NCI-H187 treated with DMSO at 0.1 percent for 48 hours (cell line): ENCODE measurements at places on chromosomes 6 and 20.

DNA sequence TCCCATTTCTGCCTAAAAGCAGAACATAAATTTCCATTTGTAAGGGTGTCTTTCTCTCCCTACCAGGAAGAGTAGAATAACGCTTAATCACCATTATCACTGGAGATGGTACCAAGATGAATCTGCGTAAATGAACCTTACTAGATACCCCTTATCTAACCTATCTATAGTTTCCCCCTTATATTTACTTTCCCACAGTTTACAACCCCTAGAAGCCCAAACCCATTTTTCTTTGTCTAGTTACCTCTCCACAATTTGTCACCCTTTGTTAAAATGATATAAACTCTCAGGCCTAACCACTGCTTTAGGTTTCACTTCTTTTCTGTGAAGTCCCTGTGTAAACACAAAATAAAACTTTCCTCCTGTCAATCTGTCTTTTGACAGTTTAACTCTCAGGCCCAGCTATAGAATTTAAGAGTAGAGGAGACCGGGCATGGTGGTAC, 45.5 kb downstream of the PCNA start:
- no peak for DNase-seq

GRCh38 chr20:53829724-53830521, 236.3 kb upstream of the ZNF217 start:
- DNase-seq, result no peak

GRCh38 chr20:64104667-64105451, 2.5 kb downstream of the NPBWR2 start:
- no peak for DNase-seq

GRCh38 chr6:56368491-56368890, 121.1 kb upstream of the COL21A1 start:
- DNase-seq, result no peak

GRCh38 chr6:169969372-169970099, 218.1 kb downstream of the ERMARD start:
- no peak for DNase-seq

- no peak for DNase-seq
These were observed 24.6 kb downstream of the KDM1B start for GRCh38 chr6:18179770-18180356.

DNA sequence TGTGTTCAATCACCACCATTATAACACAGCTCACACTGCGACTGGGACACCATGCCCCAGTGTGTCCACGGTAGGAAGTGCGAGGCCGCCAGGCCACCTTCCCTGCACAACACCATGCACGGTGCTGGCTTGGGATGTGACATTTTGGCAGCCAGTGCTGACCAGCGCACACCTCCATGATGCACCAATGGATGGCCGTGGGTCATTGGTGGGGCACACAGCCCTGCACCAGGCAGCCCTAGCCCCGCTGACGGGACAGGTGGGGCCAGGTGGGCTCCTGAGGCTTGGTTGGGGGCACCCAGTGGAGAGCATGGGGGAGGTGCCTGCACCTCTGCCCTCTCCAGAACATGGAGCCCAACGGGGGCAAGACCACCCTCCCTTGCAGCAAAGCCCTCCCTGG, 18.2 kb upstream of the FRMD1 start:
- DNase-seq, result no peak

- DNase-seq, result no peak
These were observed 52.3 kb upstream of the IFNGR1 start for GRCh38 chr6:137271245-137272183.

- DNase-seq, result peak; percentile 8
These were observed 4.2 kb upstream of the BMP6 start for GRCh38 chr6:7721649-7722048.

- DNase-seq, result no peak
These were observed 126.5 kb upstream of the MAN1A1 start for GRCh38 chr6:119476024-119476423.

DNA sequence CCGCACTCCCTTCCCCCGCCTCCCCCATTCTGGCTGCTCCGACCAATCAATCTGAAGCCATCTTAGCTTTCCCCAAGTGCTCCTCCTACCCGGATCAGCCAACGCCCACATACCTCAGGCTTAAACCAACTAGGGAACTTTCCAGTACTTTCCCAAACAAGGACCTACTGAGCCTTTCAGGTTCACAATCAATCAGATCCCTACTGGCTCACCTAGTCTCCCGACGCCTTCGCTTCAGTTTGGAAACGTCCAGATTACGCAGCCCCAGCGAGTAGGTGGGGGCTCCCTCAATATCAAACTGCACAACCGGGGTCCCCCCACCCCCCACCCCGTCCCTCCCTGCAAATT, 432 bp downstream of the HSPA1L start:
- DNase-seq, result peak; percentile 90

- DNase-seq, result no peak
These were observed 138.3 kb upstream of the SNX9 start for GRCh38 chr6:157684620-157685299.

DNA sequence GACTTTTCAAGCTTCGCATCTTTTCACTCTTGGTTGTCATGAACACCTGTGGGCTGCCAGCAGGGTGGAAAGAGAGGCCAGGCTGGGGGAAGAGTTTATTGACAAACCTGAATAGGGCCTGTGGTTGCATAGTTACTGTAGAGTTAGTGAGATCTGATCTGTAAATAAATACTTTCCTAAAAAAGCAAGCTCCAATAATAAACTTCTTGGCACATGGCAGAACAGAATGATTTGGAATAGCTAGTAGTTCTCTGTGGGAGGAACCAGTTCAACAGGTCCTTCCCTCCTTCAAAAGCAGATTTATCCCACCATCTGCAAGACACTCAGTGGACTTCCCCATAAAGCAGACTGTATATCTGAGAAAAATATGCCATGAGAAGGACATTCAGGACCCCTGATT, 445.0 kb downstream of the HACE1 start:
- no peak for DNase-seq

DNA sequence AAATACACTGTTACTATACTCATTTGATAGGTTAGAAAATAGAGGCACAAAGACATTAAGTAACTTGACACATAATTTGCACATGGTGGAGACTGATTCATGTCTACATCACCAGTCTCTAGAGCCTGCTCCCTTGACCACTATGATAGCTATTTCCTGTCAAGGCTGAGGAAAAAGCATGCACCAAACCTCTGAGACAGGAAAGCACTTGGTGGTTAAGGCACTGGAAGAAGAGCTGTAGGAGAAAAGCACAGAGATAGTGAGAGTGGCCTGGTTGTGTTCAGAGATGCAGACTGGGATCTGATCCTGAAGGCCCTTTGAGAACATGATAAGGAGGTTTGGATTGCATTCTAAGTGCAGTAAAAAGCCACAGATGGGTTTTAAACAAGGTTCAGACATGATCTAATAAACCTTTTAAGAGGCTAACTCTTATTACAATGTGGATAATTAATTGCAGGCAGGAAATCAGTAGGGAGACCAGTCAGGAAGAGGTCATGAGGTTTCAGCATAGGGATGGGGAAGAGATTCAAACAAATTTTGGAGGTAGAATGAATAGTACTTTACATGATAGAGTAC, 168.9 kb downstream of the PHF3 start:
- no peak for DNase-seq

- DNase-seq, result no peak
These were observed 117.4 kb downstream of the ZFAND3 start for GRCh38 chr6:37936906-37937305.

- no peak for DNase-seq
These were observed 1.6 kb downstream of the TRIM27 start for GRCh38 chr6:28922004-28922820.

DNA sequence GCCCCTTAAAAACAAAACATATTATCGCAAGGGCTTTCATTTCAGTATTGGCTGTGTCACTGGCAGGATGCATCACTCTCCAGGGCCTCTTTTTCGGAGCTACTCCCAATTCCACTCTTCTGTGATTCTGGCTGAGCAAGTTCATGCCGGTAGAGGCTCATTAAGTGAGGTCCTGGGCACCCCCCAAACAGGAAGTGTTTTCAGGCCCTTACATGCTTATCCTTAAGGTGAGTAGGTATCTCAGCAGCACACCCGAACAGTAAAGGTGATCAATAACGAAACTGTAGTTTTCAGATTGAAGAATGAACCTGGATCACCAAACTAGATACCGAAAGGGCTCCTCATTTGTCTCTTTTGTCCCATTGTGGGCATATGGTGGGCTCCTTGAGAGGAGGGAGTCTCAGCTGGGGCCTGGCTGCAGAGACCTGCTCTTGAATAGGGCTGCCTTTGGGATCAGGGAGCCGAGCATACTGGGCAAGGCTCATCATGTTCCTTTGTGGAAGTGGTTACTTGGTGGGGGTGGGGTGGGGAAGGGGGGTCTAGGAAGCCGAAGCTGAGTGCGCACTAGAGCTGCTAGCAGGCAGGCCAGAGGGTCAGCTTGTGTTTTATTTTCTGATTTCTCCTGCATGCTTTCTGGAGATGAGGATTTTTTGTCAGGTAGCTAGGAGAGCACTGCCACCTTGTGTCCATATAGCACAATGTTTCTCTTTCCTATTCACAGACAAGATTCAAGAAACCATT, 65.2 kb downstream of the CDS2 start:
- DNase-seq, result peak; percentile 59

DNA sequence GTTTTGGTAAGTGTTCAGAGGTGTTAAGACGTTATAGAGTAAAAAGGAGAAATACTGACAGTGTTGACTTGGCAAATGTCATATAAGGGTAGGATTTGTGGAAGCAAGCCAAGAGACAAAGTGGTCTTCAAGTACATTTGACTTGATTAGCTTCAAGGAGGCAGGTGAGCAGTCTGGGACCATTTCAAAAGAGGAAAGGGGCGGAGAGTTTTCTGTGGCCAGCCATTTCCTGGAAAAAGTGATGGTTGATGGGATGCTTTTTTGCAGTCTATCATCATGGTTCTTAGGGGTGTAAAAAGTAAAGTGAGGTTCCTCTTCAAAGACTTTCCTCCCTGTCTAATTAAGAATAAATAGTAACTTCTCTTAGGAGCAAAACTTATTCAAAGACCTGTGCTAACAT, 28.7 kb downstream of the FKBP1A start:
- DNase-seq, result no peak

DNA sequence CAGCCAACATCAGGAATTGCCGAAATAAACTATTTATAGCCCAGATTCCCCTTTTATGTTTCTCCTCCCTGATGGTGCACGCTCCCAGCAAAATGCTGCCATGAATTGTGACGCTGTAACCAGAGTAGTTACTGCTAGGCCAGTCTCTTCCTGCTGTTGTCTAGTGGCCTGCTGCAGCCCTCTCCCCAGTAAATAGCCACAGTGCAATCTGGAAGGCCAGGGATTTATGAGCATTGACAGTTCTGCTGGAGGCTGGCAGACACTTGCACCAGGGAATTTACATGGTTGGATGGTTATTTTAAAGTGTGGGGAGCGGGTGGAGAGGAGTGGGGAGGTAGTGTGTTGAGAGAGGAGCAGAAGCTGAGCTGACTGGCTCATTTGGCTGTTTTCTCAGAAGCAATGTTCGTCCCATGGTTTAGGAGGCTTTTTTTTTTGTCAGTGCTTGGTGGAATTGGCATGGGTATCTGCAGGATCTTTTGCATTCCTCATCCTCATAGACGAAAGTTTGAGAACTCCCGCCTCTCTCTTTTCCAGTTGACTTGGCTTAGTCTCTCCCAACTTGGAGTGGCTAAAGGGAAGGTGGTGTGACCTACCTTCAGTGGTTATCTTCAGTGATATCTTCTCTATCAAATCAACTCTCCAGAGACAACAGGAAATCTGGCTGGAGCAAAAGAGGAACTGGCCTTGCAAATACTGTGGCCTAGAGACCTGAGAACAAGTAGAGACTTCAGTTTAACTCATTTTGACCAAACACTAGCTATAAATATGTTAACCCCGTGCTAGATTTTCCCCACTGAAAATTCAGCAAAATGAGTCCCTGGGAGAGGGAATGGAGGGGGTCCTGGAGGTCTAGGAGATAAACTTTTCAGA, 99.3 kb upstream of the VSTM2L start:
- peak; percentile 80 for DNase-seq

DNA sequence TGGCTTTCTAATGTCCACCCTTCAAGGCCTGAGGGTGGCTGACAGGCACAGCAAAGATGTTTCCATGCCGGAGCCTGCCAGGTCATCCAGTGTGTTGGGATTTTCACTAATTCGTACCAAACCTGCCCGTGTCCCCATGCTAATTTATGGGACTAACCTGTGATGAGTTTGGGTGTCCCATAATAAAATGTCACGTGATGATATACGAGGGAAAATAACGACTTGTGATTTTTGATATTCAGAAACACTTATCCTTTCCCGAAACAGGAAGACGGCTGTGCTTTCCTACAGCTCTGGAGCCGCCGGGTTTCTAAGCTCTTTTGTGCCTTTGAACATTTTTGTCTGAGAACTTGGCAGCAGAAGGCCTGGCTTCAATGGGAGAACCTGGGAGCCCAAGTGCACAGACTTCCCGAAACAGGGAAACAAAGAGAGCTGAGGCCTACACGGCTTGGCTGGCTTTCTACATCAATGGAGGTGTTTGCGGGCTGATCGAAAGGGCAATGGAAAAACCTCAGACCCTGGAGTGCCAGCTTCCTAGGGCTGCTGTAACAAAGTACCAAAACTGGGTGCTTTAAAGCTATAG, 171.9 kb upstream of the JARID2 start:
- no peak for DNase-seq

DNA sequence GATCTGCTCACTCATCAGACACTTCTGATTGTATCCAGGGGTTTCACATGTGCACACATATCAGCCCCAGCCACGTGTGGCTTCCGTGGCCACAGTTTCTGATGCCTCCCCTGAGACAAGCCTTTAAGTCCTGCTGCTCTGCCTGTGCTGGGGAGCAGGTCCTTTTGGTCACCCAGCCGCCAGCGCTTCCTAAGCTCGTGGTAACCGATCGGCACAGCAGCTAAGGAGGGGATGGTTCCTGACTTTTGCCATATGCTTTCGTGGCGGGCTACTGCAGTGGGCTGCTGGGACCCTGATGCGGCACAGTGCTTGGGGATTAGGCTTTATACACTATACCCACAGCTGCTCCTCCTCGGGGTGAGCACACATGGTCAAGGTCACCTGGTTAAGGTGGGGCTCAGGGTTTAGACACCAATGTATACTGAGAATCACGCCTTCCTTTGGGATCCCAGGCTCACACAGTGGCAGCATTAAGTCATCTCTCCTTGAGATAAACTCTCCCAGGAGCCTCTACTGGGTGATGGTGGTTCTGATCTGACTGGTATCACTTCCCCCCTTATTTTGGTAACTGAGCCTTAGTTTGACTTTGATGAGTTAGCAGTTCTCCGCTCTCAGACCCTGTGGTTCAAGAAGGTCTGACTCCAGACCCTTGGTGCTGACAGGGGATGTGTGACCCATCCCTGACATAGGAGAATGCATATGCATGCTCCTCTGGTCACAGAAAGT, 85.9 kb upstream of the KCNG1 start:
- no peak for DNase-seq

DNA sequence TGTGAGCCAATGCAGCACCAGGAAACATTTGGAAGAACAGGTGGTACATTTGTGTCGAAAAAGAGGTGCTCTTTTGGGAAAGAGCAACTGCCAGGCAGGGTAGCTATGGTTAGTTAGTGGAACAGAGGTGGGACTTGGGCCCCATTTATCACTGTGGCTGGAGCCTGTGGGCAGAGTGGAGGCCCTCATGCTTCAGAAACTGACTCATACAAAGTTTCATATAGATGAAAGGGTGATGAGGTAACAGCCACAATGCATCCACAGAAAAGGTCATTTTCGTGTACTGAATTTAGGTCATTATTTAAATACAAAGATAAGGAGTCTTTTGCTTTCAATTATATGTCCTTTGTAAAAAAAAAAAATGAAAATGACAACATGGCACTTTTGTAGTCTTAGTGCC, 76.4 kb upstream of the HS3ST5 start:
- DNase-seq, result no peak
